ENCODE measurements at places on chromosomes 2 and 18.

DNA sequence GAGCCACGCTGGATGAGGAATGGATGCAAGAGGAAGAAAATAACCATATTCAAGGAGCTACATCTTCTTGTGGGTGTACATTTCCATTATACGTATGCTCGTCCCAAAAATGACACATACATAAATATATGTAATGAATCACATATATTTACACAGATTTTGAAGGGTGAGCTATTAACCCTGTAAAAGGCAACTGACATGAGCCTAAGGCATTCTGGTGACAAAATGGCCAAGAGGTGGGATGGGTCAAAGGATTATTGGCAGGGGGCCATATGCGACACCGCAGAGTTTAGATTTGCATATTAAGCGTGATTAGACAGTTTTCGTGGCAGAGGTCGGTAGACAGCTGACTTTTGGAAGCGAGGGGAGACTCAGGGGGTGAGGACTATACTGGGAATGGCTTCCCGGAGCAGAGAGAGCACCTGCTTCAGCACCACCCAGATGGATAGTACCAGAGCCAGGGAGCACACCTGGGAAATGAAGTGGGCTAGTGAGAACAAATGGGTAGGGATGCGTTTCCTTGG lies 431 bp upstream of the CNRIP1 start:
- DNase-seq = no peak

- no peak for DNase-seq
Measured at GRCh38 chr2:197704434-197705120, 592 bp upstream of the MARS2 start.

GRCh38 chr2:237570776-237571335 lies 4.5 kb downstream of the PRLH start:
- no peak for DNase-seq

DNA sequence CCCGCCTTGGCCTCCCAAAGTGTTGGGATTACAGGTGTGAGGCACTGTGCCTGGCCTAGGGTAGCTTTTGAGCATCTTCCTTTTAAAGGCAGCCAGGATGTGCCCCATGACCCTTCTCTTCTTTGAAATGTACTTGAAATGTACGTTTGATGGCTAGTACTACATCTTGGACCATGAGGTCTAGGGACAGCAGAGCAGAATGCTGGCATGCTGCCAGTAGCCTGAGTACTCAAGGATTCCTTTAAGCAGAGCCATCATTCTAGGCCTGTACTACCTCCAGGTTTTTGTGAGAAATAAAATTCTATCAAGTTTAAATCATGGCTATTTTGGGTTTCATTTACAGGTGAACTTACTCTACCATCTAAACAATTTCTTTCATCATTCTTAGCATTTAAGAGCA lies 2.9 kb upstream of the EML6 start:
- DNase-seq = no peak

GRCh38 chr2:241376808-241377207 lies 20.7 kb downstream of the FARP2 start:
- no peak for DNase-seq

GRCh38 chr2:144504218-144504641 lies 15.7 kb downstream of the ZEB2 start:
- no peak for DNase-seq

DNA sequence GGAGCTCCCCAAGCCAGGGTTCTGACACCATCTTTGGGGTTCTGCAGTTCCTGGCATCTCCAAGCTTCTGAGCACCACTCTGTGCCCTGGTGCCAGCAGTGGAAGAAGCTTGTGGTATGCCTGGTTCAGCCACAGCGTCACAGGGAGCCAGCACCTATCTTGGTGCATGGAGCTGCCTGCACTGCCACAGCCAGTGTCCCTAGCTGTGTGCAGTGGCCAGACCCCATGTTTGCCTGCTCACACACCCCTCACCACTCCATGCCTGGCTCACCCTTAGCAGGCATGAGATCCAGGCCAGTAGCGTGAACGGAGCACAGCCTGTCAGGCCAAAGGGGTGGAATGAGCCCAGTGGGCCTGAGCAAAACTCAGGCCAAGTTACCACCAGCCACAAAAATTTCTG lies 290.2 kb upstream of the LRATD1 start:
- no peak for DNase-seq

DNA sequence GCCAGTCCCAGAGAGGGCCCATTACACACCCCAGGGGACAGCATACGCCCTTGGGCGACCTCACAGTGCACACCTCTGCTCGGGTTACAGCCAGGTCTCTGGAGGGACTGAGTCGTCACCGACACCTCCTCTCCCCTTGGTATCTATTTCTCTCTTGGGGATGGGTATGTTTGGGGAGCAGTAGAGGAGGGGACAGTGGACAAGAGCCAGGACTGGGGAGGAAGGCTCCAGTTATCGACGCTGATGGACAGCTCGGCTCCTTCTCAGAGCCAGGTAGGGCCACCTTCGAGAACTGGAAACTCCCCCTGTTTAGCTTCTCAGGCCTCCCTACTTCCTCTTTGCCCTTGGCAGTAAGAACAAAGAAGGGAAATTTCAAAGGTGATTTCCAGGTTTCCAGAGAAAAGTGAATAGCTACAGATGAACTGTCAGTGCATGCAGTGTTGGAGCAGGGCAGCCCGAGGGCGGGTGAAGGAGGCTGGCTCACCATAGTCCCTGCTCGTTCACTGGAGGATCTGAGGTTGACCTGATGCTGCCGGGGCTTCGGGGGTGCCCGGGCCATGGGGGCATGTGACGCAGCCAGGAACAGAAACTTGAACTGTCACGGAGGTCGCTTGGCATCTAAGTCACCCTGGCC lies 4.4 kb upstream of the SEMA4C start:
- DNase-seq = no peak

DNA sequence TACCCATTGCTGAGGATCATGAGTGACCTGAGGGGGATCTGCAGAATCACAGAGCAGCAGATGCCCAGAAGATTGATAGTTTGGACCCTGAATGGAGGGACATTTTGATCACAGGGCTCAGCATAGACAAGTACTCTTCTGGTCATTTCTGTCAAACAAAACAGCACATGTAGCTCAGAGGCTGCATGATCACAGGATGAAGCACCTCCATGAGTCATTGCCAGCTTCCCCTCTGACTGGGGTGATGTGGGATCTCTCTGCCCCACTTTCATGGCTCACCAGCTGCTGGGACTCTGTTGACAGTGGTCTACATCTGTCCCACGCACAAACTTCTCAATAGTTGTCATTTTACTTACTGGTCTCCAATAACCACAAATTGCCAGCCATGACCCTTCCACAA lies 264.1 kb downstream of the RPIA start:
- DNase-seq = no peak

DNA sequence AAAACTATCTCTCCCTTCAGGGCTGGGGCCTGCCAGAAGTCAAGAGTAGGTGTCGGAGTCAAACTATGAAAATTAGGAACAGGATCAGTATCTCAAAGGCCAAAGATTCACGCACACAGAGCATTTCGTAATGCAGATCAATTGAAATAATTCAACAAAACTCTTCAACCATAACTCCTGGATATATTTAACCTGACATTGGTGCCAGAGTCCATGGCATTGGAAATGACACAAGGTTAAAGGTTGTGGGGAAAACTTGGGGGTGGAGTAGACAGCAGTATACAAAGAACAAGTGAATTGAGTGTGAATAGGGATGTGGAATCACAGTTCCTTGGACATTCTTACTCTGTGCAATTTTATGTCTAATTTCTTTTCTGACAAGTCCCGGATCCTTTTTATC lies 788.0 kb upstream of the GYPC start:
- no peak for DNase-seq

- no peak for DNase-seq
Measured at GRCh38 chr2:64765160-64765805, 111.6 kb upstream of the SERTAD2 start.

- no peak for DNase-seq
Measured at GRCh38 chr2:18001671-18002070, 123.2 kb downstream of the KCNS3 start.

DNA sequence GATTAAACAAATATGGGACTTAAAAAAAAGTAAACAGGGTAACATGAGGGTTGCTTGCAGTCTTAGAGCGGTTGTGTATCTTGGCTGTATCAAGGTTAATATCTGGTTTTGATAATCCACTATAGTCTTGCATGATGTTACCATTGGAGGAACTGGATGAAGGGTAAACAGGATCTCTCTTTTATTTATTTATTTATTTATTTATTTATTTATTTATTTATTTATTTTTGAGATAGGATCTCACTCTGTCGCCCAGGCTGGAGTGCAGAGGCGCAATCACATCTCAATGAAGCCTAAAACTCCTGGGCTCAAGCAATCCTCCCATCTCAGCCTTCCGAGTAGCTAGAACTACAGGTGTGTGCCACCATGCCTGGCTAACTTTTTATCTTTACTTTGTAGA lies 42.9 kb upstream of the FAM124B start:
- DNase-seq = no peak

DNA sequence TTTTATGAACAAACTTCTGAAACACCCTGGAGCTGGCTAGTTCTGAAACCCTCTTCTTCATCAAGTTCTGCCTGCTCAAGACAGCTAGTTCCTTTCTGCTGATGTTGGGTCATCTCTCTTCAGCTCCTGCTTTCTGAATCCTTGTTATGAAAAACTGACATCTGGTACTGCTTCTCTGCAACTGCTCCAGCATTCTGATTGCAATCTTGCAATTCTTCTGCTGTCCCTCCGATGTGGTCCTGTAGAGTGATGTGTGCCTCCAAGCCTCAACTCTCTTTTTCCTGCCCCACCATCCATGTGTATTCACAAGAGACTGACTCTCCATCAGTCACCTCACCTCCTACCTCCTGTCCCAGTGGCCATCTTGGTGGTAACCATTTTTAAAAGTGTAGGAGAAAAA lies 21.8 kb downstream of the COL6A3 start:
- no peak for DNase-seq

DNA sequence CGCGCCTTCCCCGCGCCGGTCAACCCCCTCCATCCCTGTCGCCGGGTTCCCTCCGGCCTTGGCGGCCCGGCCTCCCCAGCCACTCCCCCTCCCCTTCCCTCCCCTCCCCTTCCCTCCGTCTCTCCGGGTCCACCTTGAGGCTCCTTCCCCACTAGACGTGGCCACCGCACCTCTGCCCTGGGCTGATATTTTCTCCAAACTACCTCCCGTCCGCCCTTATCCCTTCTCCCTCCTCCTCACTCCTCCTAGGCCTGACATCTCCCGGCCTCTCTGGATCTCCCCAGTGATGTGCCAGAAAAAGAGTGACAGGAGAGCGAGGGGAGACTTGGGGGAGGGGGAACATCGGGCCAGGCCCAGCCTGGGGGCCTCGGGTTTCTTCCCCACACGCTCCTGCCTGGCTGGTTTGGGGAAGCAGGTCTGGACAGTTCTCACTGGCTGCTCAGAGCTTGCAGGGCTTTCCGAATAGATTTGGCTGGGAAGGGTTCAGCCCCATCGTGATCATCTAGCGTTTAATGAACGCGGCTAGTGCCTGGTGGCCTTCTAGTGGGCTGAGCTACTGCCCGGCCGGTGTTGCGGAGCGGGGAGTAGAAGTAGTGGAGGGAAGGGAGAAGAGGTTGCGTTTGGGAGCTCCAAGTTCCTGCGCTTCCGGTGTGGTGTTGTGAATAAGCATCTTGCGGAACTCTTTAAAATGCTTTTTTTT lies 641 bp downstream of the MAPRE3 start:
- DNase-seq = peak; percentile 34

GRCh38 chr2:151518802-151519201 lies 109.1 kb downstream of the RIF1 start:
- DNase-seq = no peak

DNA sequence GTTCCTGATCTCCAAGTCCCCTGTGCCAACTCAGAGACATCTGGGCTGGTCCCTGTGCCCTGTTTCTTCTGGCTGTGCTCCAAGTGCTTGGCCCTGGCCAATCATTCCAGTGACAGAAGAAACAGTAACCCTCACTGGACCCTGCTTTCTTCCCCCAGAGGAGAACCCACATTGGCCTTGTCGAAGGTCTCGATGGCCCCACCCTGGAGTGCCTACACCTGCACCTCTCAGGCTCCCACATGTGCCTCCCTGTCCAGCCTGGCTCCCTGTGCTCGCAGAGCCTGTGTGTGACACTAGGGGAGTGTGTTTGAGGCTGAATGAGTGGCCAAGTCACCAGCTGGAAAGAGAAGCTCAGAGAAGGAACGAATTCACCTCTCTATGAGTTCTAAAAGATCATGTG lies 5.9 kb upstream of the MAL start:
- DNase-seq = no peak

DNA sequence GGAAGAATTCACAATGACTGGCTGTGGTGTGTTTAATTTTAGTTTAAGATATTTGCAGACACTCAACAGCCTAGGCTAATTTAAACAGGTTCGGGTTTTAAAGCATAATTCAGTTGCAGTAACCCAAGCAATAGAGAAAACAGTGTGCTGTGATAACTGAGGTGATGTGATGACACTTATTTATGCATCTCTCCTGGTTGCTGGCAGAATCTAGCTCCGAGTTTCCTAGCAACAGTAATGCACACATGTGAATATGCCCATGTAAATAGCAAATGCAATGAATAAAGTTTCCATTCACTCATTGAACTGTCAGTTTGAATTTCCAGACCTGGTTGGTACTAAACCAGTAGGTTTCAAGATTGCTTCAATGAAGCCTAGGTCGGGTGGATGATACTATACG lies 426.5 kb downstream of the TMX3 start:
- no peak for DNase-seq

DNA sequence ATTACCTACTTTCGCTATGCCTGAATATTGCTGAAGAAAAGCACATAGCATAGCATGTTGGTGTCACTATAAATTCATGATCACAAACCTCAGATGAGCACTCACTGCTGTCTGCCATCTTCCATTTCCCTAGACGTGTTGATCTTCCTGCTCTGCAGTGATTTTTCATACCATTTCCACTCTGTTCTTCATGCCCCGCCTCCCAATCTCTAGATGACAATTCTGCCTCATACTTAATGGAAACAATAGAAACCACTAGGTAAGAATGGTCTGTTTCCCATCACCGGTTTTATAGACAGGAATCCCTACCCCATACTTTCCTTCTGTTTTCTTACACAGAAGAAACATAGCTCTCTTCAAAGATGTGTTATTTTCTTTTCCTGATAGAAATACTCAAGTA lies 63.8 kb downstream of the PIK3C3 start:
- no peak for DNase-seq

Measured in activated CD4-positive, CD25-positive, alpha-beta regulatory T cell treated with anti-CD3 and anti-CD28 coated beads, Interleukin-2, amount 50 U/mL, for 72 hours (primary cell).